ENCODE measurements at places on chromosomes 6 and 20. TPM values are rescaled to one million over a fixed set of nuclear protein-coding genes. Genes with fewer than 3 reads are reported as not detected.

IL17A gene
- total RNA-seq = not detected

- DNase-seq = no peak
Observed at GRCh38 chr6:5909721-5910120, 97.0 kb downstream of the NRN1 start.

- no peak for DNase-seq
Observed at GRCh38 chr6:137155830-137156229, 17.6 kb downstream of the IL22RA2 start.

DNA sequence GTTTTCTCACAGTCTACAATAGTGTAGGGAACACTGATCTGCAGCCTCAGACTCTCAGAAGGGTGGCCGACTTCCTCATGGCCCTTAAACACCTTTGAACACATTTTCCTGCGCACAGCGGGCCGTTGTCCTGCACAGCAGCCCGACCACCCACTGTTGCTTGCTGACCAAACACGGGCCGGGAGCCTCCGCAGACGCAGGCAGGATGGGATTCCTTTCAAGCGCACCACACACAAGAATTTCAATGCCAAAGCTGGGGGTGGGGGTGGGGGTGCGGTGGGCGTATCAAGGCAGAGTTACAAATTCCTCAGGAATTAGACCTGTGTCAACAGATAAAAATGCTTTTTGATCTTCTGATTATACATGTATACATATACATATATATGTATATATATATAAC, 74.5 kb downstream of the HUS1B start:
- DNase-seq = no peak

- DNase-seq = no peak
Observed at GRCh38 chr20:62661647-62662046, 19.3 kb downstream of the SLCO4A1 start.

DNA sequence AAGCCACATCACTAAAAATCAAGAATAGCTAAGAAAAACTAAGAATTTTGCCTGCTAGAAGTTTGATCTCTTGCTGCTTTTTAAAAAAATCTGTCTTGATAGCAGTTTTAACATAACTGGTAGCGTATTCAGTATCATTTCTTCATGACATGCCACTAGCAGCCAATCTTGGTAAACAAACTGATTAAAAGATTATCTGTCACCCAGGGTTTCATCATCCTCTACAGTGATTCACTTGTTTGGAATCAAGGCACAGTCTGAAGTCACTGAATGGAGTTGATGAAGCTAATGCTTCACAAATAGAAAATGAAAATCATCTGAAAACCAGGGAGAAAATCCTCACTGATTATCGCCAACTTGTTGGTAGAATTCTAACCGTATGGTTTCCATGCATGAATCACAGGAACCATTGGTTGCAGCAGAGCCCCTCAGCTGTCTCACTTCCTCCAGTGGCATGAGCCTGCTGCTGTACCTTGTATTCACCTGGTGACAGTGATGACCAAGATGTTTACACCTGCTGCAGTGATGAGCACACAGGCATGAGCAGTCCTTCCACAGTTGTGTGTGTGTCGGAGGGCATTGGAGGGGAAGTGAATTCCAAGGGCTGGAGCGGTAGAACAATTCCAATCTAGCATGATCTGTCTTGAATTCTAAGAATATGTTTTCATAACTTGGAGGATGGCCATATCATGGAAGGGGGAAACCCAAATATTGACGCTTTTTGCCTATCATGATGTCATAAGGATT, 275.0 kb downstream of the KHDC1L start:
- peak; percentile 77 for DNase-seq

- peak; percentile 47 for DNase-seq
Observed at GRCh38 chr6:22003287-22003686, 293.5 kb downstream of the PRL start.

TGM3 gene
- 0.08 TPM for total RNA-seq

CDH26 gene
- total RNA-seq = not detected

C4A gene
- total RNA-seq = 33.5 TPM

GRCh38 chr6:109793792-109794191, 102.7 kb downstream of the FIG4 start:
- peak; percentile 98 for DNase-seq

SNAP25 gene
- total RNA-seq = 0.65 TPM

DNA sequence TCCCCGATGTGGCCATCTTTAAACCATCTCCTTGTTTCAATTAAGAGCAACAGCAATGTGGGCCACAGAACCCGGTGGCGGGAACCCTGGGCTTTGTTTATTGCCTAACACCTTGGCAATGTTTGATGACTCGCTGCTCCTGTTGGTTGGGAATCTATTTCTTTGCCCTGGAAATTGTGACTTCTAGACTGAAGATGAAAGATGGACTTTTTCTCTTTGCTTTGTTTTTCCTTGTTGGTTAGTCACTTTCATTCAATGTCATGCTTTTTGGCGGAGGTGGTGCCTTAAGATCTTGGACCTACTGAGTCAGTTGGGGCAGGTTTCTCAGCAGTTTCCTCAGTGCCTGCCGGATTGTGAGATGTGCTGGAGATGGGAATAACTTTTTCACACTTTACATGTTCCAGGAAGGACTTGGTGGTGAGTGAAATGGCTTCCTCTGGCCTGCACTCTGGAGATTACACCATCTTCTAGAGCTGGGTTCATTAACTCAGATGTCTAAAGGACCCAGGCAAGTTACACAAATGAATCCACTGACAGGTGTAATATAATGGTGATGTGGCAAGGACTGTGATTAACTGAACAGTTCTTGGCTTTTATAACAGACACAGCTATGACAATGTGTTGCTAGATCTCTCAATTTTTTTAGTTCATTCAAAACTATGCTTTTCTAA, 56.3 kb downstream of the TSHZ2 start:
- DNase-seq = no peak

DNA sequence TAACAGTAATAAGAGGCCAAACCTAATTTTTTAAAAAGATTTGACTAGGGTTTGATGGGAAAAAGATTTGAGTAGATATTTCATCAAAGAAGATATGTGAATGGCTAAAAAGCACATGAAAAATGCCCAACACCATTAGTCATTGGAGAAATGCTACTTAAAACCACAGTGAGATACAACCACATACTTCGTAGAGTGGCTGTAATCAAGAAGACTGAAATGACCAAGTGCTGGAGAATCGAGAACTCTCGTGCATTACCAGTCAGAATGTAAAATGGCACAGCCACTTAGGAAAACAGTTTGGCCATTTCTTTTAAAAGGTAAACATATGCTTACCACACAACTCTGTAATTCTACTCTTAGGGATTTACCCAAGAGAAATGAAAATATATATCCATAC, 175.5 kb downstream of the EYA2 start:
- no peak for DNase-seq

GRCh38 chr6:25219216-25219916, 59.8 kb upstream of the CARMIL1 start:
- DNase-seq = no peak

DNA sequence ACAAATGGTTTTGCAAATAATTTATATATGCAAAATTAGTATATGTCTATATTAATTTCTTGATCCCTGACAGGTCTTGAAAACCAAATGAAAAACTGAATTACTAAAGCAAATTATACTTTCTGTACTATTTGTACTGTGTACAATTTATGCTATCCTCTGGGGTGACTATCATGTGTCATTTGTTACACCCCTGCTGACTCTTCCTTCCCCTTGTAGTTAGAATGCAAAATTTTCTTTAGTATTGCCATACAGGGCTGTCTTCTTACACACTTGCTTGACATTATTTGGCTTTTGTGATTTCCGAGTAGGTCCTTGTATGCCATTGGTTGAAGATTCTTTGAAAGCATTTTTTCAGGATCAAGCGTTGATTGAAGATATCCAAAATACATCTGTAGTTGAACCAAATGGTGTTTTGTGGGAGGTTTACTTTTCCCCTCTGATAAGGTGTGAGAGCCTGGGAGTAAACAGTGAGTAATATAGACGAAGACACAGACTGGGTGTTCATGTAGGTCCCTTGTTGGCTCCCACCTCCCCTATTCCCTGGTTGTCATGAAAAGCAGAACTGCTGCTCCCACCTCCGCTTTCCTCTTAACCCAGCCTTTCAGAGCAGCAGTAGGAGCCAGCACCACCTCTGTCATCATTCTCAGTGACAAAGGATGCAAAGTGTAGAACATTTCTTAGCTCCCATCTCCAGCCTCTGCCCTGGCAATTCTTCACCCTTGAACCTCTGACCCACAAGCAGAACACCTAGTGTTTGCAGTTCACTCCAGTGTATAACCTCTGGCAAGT, 29.0 kb downstream of the NCOA7 start:
- DNase-seq = no peak

DNA sequence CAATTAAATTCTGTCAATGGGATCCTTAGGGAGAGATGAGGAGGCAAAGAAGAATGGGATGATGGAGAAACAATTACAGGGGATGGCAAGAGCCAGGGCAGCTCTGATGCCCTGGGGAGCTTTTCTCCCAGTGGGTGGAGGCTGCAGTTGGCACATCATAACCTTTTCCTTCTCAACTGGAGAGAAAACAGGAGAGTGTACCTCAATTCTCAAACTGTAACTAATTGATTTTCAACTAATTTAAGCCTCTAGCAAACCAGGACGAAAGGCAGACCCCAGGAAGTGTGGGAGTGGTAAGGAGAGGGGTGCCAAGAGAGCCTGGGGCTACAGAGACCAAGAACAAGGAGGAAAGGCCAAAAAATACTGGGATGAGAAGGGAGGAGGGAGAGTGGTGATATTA, 5.7 kb downstream of the BMP5 start:
- DNase-seq = no peak

GCNT2 gene
- not detected for total RNA-seq

DNA sequence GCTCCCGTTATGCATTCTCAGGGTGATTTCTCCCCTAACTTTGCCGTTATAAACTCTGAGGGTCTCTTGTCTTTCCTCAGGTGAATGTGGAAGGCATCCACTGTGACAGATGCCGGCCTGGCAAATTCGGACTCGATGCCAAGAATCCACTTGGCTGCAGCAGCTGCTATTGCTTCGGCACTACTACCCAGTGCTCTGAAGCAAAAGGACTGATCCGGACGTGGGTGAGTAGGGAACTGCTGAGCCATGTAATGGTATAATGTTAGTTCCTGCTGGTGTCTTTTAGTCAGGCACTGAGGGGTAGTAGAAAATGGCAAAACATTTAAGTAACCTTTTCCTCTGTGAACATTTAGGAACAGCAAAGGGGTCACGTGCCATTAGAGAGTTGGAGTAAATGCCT, 395.4 kb downstream of the ARHGAP18 start:
- no peak for DNase-seq

RPP21 gene
- 25.1 TPM for total RNA-seq

GRCh38 chr6:154876486-154877280, 118.4 kb upstream of the TIAM2 start:
- no peak for DNase-seq

DNA sequence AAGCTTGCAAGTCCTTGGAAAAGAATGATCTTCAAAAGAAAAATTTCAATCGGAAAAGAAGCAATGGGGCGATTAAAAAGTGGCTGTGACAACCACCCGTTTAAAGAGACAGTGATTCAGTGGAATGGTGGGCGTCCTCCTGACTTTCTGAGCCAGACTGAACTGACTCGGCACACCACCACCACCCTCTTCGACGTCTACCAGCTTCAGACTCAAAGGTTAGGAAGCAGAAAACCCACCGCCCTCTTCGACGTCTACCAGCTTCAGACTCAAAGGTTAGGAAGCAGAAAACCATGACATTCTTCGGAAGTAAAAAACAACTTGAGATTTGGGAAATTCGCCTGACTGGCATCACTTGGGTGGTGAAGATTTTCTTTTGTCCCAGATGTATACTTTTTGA, 28.3 kb upstream of the IRF4 start:
- no peak for DNase-seq

- DNase-seq = no peak
Observed at GRCh38 chr20:22512911-22513489, 71.4 kb downstream of the FOXA2 start.

MOXD1 gene
- 78.8 TPM for total RNA-seq

GRCh38 chr6:106134906-106135634, 48.9 kb downstream of the PRDM1 start:
- no peak for DNase-seq

- peak; percentile 76 for DNase-seq
Observed at GRCh38 chr6:40947876-40948526, 91.0 kb downstream of the UNC5CL start.

TSBP1 gene
- not detected for total RNA-seq

DNA sequence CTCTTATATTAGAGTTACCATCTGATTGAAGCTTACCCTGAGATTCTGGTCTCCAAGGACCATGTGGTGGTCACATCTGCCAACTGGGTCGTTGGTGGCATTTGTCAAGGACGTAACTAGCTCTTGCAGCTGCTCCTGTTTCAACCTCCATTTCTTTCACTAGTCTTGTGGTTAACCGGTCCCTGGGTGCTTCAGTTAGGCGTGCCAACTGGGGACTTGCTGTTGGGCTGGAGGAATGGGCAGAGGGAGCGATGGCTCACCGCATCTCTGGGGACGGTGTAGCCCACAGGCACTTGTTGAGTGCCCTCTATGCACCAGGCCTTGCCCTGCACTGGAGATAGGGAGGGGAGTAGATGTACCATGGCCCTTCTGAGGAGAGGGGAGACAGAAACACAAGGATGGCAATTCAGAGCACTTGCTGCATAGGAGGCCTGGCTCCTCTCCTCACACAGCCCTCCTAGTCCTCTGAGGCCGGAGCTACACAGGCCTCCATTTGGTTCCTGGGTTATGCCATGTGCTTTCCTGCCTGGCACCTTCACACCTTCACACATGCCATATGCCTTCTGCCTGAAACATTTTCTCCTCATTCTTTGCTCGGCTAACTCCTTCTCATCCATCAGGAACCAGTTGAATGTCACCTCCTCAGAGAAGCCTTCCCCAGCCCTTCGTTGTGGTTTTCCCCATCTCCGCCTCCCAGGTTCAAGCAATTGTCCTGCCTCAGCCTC, 20.0 kb upstream of the ASXL1 start:
- DNase-seq = no peak

DNA sequence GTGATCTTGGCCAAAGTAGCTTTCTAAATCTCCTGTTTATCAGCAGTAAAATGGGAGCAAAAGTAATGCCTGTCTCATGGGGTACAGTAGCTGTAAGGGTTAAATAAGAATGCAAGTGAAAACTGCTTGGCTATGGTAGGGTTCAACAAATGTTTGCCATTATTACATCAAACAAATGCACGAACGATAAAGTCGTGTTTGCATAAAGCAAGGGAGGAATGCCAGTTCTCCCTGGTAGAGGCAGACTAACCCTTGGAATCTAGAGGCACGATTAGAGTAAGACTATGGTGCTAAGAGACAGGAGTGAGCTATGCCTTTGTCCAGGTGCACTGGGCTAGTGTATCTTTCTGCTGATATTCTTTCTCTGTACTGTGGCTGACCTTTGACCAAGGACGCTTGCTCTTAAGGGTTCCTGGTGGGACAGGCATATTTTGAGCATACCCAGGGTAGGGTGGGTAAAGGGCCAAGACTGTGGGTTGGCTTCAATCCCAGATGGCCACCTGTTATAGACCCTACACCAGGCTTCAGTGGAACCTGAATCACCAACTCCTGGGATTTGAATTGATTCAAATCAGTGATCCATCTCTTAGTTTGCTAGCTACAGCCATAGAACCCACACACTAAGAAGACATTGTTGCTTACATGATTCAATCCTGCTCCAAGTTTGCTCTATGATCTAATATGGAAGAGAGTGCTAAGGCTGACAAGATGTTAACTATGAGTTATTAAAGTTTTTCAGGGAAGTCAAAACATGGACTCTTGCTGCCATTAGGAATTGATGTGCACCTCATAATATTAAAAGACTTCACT, 139.9 kb downstream of the CCDC170 start:
- no peak for DNase-seq

- peak; percentile 26 for DNase-seq
Observed at GRCh38 chr6:13445005-13445743, 42.2 kb downstream of the GFOD1 start.
